Spleen (tissue), 13 donors: ENCODE measurements at places on chromosomes 3 and 15. TPM values are rescaled to one million over a fixed set of nuclear protein-coding genes. Genes with fewer than 3 reads are reported as not detected.
A peak's percentile ranks its signal among the peaks of the same experiment; 100 is the strongest.

DNA sequence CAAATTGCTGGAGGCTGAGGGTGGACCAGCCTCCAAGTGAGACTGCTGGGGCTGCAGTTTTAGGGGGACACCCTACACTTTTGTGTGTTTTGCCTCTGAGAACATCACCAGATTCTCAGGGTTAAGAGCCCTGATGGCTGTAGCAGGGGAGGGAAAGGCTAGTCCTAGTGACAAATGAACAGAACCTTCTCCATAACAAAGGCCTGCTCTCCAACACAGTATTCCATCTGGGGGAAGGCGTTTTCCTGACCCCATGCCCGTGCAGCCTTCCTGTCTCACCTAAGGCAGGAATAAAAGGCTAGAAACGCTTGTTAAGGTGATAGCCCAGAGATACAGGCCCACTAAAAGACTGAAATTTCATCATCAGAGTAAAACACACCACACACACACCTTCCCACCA lies 50.2 kb upstream of the NSMCE3 start:
- no peak overlapping the region for H3K27ac ChIP-seq
- DNase-seq = no peak
- no peaks in the 10 kb centered on the region for H3K4me1 ChIP-seq

DNA sequence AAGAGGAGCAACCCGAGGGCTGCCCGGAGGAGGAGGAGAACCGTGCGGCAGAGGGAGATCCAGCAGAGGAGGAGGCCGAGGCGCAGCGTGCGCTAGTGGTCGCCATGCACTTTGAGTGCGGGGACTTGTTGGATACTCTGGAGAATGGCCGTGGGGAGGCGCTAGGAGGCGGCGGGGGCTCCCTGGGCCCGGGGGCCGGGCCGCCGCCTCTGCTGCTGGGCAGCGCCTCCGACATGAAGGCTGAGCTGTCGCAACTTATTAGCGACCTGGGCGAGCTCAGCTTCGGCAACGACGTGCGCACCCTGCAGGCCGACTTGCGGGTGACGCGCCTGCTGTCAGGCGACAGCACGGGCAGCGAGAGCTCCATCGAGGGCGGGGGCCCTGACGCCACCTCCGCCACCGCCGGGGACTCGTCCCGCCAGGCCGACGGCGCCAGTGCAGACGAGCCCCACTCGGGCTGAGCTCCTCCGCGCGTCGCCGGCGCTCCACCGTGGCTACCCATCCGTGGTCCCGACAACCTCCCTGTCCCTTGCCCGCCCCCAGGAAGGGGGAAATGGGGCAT lies 2.0 kb downstream of the FAM43A start:
- H3K4me1 ChIP-seq = peaks cover 53% of the 10 kb centered on the region
- no peaks in the 10 kb centered on the region for H3K27me3 ChIP-seq
- H3K27ac ChIP-seq = peak overlapping the region; percentile 89
- peak overlapping the region; percentile 87 for H3K4me3 ChIP-seq

DNA sequence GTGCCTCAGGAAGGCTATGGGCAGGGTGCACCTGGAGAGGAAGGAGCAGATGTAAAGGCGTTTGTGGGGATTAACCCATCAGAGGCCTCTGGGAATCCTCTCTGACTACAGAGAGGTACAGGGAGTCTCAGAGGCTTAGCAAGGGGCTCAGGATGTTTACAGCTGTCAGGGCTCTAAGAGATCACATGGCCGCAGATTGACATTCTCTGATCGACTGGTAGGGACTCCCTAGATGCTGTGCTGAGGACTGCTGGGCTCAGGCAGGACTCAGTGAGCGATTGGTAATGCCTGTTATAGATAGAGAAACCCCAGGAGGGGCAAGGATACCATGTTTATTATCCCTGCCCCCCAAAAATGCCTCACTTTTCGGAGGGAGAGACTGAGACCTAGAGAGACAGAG lies 103.5 kb downstream of the CORO2B start:
- H3K4me1 ChIP-seq = no peaks in the 10 kb centered on the region
- no peak for DNase-seq
- no peaks in the 10 kb centered on the region for H3K27me3 ChIP-seq
- H3K27ac ChIP-seq = no peak overlapping the region
- H3K4me3 ChIP-seq = no peak overlapping the region

DNA sequence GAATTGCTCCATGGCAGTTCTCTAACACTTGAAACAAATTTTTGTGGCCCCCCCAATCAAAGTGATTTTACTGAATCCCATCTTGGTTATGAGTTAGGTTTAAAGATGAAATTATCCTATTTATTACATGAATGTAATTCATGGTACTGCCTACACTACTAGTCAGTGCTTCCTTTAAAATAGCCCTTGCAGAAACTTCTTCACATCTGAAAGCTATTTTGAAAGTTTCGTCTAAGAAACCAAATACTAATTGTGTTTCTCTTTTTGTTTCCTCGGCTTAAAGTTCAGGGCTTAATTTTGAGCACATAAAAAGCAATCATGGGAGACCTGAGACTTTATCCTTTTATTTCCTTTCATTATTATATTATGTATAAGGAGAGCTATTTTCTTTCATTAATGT lies 72.1 kb downstream of the PLOD2 start:
- no peaks in the 10 kb centered on the region for H3K4me1 ChIP-seq
- no peaks in the 10 kb centered on the region for H3K27me3 ChIP-seq
- DNase-seq = no peak
- H3K27ac ChIP-seq = no peak overlapping the region
- H3K4me3 ChIP-seq = no peak overlapping the region

- no peaks in the 10 kb centered on the region for H3K27me3 ChIP-seq
- H3K27ac ChIP-seq = peak overlapping the region; percentile 38
- DNase-seq = peak; percentile 84
- H3K4me3 ChIP-seq = peak overlapping the region; percentile 61
- no peaks in the 10 kb centered on the region for H3K36me3 ChIP-seq
These were observed 593 bp downstream of the TMOD2 start for GRCh38 chr15:51751697-51752683.

DNA sequence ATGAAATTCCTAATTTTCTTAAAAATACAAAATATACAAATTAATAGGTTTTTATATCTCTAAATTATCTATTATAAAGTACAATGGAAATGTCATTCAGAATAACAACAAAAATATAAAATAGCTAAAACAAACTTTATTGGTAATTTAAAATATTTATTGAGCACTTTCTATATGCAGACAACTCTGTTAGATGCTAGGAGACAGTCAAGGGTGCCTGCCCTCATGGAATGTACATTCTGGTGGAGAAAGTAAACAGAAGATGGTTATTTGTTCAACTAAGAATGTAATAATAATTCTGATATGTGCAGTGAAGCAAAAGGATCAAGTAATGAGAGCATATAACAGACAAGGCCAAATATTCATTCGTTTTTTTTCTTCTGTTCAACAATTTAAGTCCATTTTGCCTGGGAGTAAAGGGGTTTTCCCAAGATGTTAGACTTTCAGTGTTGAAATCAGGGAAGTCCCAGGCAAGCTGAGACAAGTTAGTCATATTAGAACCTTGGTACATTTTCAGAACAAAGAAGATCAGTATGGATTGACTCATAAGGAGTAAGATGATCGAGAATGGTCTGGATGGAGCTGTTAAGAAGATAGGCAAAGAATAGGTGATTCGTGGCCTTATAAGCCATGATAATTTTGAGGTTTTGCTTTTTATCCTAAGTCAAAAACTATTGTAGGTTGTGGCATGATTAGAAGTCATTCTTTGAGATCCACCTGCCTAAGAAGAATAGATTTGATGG lies 150.2 kb upstream of the MLF1 start:
- H3K36me3 ChIP-seq = no peaks in the 10 kb centered on the region
- no peak overlapping the region for H3K4me3 ChIP-seq
- H3K27ac ChIP-seq = no peak overlapping the region
- no peak for DNase-seq
- H3K27me3 ChIP-seq = no peaks in the 10 kb centered on the region

DNA sequence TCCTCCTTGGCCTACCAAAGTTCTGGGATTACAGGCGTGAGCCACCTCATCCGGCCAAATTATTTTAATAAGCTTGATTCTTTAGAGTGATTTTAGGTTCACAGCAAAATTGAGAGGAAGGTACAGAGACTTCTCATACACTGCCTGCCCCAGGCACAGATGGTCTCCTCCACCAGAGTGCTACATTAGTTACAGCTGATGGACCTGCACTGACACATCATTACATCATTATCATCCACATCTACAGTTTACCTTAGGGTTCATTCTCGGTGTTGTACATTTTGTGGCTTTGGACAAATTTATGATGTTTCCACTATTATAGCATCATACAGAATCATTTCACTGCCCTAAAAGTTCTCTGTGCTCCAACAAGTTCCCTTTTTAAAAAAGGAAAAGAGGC lies 4.4 kb upstream of the VPS8 start:
- no peaks in the 10 kb centered on the region for H3K27me3 ChIP-seq
- peaks cover 21% of the 10 kb centered on the region for H3K4me1 ChIP-seq
- no peaks in the 10 kb centered on the region for H3K36me3 ChIP-seq
- H3K4me3 ChIP-seq = no peak overlapping the region

DNA sequence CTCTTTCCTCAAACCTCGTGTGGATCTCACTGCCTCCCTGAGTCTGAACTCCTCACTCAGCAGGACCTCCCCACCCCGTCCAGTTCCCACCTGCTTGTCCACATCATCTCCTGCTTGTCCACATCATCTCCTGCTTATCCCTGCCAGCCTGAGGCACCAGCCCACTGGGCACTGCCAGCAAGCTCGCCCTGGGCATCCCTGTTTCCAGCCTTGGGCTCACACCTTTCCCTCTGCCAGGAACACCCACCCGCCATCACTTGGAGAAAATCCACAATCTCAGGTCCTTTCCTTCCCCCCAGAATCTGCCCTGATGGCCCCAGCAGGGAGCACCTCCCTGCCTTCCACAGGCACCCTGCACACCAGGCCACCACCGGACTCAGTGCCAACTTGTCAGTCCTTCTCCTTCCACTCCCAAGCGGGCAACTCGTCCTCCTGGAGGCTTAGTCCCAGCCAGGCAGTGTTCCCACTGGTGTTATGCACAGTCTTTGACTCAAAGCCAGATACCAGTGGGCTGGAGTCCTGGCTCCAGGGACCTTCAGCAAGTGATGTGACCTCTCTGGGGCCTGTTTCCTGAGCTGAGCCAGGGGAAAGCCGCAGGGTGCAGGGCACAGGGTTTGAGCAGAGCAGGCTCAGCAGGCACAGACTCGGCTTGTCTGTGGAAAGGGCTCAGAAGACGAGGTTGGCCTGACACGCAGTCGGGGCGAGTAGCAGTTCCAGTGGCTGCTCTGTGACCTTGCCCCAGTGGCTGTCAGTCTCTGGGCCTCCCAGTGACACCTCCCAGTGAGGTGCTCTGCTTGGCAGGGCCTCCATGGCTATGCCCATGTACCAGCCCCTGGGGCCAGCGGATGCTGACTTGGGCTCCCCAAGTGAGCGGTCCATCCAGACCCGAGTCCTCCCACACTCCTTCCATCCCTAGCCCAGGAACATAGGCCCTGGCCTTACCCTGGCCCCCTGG lies 9.5 kb upstream of the MESP2 start:
- H3K4me3 ChIP-seq = no peak overlapping the region
- no peak for DNase-seq
- no peaks in the 10 kb centered on the region for H3K4me1 ChIP-seq
- H3K27ac ChIP-seq = no peak overlapping the region

GRCh38 chr15:51218299-51218938 lies 120.0 kb downstream of the CYP19A1 start:
- H3K36me3 ChIP-seq = no peaks in the 10 kb centered on the region
- no peaks in the 10 kb centered on the region for H3K27me3 ChIP-seq
- H3K4me3 ChIP-seq = no peak overlapping the region
- no peaks in the 10 kb centered on the region for H3K4me1 ChIP-seq
- no peak for DNase-seq

The CLDN16 gene
- total RNA-seq = not detected

The MKRN3 gene
- total RNA-seq = 0.32 TPM

The SLC28A2 gene
- not detected for total RNA-seq

The ADAMTSL3 gene
- 4.2 TPM for total RNA-seq

The ARGFX gene
- total RNA-seq = not detected

The GPR62 gene
- total RNA-seq = 0.39 TPM

The ERC2 gene
- total RNA-seq = 2.5 TPM

The CELF6 gene
- 2.8 TPM for total RNA-seq
